ENCODE measurements at places on chromosomes 2 and 18. TPM values are rescaled to one million over a fixed set of nuclear protein-coding genes. Genes with fewer than 3 reads are reported as not detected.

- no peak for DNase-seq
These were observed 271.9 kb downstream of the DPP10 start for GRCh38 chr2:114714313-114714712.

DNA sequence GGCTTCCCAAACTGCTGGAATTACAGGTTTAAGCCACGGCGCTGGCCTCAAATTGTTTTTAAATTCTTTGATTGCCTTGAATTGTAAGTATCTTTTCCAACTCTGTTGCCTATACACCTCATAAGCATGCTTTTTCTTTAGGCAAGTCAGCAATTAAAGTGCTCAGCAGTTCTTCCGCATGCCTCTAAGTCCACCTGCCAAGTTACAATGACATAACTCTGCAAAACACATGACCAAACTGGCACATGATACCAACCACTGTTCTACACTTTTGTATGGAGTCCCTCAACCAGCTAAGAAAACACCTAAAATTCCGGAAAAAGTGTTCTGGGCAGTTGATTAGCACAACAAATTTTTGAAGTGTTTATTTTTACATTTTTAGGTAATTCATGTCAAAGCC, 5.1 kb downstream of the TXNL4A start:
- no peak for DNase-seq

- no peak for DNase-seq
These were observed 47.6 kb upstream of the IL1R1 start for GRCh38 chr2:102094917-102095316.

- DNase-seq, result no peak
These were observed 16.1 kb downstream of the ACOXL start for GRCh38 chr2:110748489-110748867.

DNA sequence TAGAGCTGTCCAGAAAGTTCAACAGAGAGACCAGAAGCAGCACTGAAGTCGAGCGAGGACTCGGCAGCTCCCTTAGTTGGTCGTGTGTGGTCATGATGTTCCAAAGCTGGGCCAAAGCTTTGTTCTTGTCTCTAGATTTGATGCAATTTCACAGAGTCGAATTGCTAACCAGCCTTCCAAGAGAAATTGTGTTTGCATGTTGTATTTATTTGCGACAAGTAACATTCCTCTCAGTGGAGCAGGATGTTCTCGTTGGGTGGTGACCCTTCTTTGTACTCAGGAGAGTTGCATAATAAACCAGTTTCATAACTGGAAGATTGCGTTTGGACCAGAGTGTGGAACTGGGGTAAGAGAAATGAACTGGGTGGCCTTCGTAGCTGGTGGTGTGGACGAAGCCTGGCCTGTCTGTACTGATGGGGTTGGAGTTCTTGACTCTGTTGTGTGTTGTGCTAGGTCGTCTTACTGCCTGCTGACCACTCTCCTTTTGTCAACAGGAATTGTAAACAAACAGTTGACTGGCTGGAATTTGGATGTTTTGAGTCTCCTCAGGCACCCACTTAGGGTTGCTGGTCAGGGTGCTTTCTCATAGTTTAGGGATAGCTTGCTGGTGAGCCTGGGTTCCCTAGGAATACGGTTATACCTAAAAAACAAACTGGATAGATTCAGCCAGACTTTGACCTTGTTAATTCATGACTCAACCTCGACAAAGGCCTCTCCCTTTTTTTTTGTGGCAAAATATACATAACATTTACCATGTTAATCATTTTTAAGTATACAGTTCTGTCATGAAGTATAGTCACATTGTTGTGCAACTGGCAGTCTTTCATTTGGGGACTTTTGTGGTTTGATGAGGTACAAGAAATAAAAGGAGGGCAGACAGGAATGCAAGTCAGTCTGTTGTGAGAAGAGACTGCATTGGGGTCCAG, 28.9 kb upstream of the TOGARAM2 start:
- DNase-seq, result no peak

GRCh38 chr2:144097440-144098225, 422.3 kb downstream of the ZEB2 start:
- no peak for DNase-seq

PCARE gene
- not detected for total RNA-seq

DNA sequence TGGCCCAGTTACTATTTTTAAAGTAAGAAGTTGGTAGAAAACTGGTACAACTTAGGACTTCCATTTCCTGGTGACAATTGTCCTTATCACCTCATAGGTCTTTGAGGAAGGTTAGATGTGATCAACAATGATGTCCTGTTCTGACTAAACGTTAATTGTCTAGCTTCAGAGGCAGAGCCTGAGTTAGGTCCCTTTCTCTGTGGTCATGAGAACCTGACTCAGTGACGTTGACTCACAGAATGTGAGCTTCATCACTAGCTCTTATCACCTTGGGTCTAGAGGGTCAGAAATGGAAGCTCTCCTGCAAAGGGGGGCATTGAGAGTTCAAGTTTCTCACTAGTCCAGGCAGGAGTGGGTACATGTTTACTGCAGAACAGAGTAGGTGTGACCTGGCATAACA, 60.6 kb upstream of the ATP8B1 start:
- no peak for DNase-seq

Measured in ureter (tissue), 1 donor.